ENCODE measurements at places on chromosomes 11 and 22. TPM values are rescaled to one million over a fixed set of nuclear protein-coding genes. Genes with fewer than 3 reads are reported as not detected.

Gene LRP5
- 62.0 TPM for total RNA-seq

Gene GTPBP1
- 10.0 TPM for total RNA-seq

Gene ZP1
- total RNA-seq: 0.11 TPM

Gene RFPL1
- total RNA-seq: not detected

Gene MS4A1
- total RNA-seq: not detected

Gene ANGPTL5
- not detected for total RNA-seq

Gene PGA5
- not detected for total RNA-seq

Gene C22orf42
- not detected for total RNA-seq

Gene PNPLA5
- total RNA-seq: not detected

Gene SCO2
- 3.2 TPM for total RNA-seq
